ENCODE measurements at places on chromosomes 13 and 19.
A peak's percentile ranks its signal among the peaks of the same experiment; 100 is the strongest.

DNA sequence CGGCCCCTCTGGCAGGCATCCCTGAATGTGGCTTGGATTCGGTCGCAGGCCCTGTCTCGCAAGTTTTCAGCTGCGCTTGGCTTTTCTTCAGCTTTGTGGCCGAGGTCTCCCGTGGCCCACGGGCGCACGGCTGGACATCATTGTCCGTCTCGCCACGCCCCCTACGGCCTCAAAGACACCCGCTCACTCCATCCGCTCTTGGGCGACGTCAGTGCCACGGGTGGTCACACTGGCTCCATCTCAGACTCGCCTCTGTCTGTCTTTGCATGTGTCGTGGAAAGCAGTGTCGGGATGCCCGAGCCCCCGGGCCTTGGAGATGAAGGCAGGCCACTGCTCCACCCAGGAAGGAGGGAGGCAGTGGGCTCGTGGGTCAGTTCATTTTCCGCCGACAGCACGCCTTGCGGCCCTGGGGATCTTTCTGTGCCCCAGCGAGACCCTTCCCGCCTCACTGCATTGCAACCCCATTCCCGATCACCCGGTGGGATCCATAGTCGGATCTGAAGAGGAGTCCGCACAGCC lies 51.0 kb downstream of the ZNF146 start:
- no peak for DNase-seq

DNA sequence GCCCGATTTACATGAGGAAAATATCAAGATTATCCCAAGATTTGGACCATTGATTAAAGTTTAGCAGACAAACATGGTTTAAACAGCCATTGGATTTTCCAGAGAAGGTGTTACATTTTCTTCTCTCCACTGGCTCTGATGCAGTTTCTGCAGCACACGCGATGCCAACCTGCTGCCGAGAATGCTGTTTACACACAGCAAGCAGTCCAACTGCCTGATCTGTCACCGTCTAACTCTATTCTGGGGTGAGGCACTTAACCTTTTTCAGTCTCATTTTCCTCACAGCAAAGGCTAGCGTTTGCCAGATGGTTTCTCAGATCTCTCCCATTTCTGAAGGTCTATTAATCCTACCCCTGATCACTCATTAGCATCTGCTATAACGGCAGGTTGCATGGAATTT lies 763.5 kb upstream of the GPC6 start:
- no peak for DNase-seq

GRCh38 chr19:38387550-38388348 lies at the start of gene GGN:
TSS of gene GGN (minus strand) at chr19:38388034. CDS start at chr19:38387261, 773 bp downstream.
- peak; percentile 96 for DNase-seq

DNA sequence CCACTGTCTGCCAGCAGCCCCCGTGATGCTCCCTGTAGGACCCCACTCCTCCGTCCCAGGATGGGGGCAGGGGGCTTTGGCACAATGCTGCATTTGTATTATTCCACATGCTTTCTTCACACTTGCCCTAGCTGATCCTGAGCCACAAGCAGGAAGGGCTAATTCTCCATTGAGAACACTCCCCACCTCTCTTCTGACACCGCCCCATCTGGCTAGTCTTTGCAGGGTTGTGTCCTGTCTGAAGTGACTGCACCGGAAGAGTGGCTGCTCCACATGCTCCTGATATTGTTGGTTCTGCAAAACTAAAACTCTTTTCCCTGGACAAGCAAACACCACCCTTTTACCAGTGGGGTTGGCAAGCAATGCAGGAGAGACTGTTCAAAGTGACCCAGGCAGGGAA lies 18.0 kb downstream of the ZNF574 start:
- no peak for DNase-seq

- no peak for DNase-seq
These were observed 10.9 kb downstream of the MEDAG start for GRCh38 chr13:30916991-30917390.

DNA sequence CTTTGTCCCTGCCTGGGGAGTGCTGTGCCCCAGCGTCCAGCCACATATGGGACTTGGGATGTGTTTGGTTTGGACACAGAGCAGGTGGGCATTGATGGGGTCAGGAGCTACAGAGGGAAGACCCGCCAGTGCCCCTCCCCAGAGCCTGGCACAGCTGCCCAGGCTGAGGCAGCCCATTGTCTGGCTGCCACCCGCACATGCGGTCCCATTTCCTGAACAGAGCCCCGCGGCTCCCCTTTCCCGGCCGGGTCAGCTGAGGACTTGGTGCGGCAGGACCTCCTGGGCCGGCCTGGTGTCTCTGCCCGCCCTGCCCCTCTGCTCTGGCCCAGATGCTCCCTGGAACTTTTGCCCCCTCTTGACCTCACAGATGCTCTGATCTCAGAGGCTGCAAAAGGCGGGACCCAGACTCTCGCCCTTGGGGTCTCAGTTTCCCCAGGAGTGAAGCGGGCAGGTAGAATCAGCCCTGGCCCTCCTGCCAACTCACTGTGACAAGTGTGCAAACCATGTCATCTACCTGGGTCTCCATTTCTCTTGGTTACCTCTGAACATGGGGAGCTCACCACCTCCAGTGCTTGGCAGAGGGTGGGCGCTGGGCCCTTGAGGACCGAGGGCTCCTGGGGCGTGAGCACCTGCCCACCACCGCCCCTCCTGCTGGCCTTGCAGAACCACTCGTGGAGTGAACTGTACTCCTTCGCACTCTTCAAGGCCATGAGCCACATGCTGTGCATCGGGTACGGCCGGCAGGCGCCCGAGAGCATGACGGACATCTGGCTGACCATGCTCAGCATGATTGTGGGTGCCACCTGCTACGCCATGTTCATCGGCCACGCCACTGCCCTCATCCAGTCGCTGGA lies 17.8 kb downstream of the HCN2 start:
- no peak for DNase-seq

- no peak for DNase-seq
These were observed 81.9 kb upstream of the MCF2L start for GRCh38 chr13:112887151-112887550.

GRCh38 chr13:23986619-23987018 lies 89.3 kb upstream of the C1QTNF9B start:
- no peak for DNase-seq

DNA sequence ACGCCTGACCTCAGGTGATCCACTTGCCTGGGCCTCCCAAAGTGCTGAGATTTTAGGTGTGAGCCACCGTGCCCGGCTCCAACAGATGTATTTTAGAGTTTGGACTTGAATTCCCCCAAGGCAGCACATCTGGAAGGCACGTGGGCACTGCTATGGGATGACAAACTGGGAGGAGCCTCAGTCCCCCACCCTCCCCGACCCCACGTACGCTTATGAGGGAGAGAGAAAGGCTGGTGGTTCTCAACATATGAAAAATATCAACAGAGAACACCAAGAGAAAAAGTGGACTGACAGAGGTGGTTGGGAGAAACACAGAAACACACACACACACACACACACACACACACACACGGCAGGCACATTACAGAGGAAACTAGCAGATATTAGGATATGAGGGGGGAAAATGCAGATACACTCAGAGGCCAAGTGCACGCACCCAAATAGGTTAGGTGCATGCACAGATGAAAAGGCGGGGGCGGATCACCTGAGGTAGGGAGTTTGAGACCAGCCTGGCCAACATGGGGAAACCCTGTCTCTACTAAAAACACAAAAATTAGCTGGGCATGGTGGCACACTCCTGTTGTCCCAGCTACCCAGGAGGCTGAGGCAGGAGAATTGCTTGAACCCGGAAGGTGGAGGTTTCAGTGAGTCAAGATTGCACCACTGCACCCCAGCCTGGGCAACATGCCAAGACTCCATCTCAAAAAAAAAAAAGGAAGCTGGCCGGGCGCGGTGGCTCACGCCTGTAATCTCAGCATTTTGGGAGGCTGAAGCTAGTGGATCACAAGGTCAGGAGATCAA lies 3.2 kb downstream of the STX10 start:
- peak; percentile 67 for DNase-seq

- DNase-seq, result no peak
These were observed 19.7 kb downstream of the NEK5 start for GRCh38 chr13:52109116-52109670.

- peak; percentile 73 for DNase-seq
These were observed 5.5 kb downstream of the SLC15A1 start for GRCh38 chr13:98746968-98747367.

DNA sequence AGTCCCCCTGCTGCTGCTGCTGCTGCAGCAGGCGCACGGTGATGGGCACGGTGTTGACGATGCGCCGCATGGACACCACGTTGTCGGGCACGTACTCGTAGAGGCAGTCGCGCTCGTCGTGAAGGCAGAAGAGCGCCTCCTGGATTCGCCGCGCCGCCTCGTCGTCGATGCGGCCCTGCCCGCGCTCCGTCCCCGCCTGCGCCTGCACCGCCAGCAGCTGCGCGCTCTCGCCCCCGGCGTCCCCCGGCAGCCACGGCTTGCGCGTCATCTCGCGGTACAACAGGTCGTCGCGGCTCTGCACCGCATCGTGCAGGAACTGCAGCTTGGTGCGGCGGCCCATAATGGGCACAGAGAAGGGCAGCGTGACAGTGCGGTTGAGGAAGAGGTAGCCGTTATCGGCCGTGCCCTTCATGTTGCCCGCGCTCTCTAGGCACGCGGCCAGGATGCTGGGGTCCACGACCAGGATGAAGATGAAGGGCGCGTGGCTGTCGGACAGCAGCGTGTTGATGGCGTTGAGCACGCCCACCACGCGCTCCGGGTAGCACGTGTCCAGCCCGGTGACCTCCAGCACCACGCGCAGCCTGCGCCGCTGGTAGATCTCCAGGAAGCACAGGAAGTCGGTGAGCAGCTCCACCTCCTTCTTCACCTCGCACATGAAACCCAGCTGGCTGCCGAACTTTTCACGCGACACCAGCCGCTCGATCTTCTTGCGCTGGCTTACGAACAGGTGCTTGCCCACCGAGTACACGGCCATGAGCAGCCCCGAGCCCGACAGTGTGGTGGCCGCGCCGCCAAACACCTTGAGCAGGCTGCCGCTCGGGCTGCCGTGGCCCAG lies 8.1 kb downstream of the NKPD1 start:
- DNase-seq, result peak; percentile 48

GRCh38 chr13:90402102-90402501 lies 945.4 kb upstream of the MIR17HG start:
- DNase-seq, result no peak

GRCh38 chr19:30670011-30670329 lies 297.8 kb downstream of the ZNF536 start:
- no peak for DNase-seq

DNA sequence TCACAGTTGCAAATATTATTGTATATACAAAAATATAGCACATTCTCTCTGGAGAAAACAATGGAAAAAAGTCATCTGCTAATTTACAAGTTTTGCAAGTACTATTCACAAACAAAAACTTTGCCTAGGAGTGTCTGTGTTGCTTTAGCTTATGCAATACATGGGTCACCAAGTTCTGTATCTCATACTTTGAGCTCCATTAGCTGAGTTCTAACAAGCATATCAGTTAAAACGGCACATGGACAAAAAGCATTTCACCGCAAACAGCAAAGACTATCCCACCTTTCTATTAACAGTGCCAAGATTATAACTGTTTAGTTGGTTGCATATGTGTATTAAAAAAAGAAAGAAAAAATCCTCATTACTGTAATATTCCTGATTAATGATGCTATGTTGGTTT lies 4.6 kb downstream of the SPRY2 start:
- peak; percentile 49 for DNase-seq

DNA sequence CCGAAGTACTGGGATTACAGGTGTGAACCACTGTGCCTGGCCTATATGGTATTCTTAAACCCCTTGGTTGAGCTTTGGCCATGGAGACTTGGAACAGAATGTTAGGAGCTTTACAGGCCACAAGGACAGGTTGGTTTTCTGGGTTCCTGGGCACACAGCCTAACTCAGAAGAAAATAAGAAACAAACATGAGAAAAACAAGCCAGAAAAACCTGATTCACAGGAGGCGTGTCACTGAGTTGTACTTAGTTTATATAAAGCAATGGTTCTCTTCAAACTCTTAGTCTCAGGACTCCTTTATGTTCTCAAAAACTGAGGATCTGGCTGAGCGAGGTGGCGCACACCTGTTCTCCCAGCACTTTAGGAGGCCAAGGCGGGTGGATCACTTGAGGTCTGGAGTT lies 125.1 kb upstream of the SPATA13 start:
- DNase-seq, result peak; percentile 53

GRCh38 chr13:58087566-58087965 lies 456.0 kb downstream of the PCDH17 start:
- peak; percentile 1 for DNase-seq

DNA sequence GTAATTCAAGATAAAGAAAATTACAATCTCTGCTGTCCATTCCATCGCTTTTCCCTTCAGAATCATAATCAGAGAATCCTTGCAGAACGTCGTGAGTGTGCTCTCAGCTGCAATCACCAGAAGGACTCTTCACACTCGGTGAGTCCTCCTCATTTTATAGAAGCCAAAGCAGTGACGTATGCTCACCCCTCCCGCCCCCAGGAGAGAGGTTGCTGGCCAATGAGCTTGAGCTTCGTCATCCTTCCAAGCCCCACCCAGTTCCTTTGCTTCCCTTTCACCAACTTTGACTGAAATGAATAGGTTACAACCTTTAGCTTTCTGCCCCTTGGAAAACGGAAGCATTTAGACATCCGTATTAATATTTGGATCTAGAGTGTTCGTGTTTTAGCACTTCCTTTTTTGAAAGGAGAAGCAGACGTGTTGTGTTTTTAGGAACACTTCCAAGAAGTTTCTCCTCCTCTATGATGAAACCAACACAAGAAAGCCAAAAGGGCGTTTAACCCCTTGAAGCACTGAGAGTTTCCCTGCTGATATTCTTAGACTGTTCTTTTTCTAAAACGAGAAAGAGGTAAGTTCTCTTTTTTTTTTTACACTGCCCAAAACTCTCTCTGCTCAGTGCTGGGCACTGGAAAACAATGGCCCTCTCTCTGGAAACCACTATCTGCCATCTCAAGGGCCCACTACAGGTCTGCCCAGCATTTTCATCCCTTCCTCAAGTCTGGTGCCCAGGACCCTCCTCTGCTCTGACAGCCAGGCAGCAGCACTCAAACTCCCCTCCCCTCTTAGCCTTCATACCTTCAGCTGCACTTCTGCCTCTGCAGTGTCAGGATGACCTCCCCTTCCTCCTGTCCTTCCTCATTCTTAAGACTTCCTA lies 44.3 kb upstream of the CEACAM21 start:
- DNase-seq, result peak; percentile 26

DNA sequence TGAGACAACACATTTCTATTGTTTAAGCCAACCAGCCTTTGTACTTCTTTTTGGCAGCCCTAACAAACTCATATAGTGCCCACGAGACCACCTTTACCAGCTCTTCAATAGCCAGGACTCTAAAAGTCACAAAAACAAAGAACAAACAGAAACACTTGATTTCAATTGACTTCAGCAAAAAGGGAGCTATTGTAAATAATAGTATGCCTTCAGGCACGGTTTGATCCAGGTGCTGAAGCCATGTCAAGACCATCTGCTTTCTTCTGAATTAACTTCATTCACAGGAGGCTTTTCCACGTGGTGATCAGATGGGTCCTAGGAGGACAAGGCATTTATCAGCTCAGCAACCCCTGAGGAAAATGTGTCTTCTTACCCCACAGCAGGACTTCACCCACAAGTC lies 53.8 kb downstream of the TINCR start:
- no peak for DNase-seq

- no peak for DNase-seq
These were observed 53.4 kb downstream of the FLT3 start for GRCh38 chr13:28046981-28047380.

Measured in epithelial cell of esophagus (primary cell).